AG20443 (cell line): ENCODE measurements at places on chromosomes 7 and 10.
A peak's percentile ranks its signal among the peaks of the same experiment; 100 is the strongest.

DNA sequence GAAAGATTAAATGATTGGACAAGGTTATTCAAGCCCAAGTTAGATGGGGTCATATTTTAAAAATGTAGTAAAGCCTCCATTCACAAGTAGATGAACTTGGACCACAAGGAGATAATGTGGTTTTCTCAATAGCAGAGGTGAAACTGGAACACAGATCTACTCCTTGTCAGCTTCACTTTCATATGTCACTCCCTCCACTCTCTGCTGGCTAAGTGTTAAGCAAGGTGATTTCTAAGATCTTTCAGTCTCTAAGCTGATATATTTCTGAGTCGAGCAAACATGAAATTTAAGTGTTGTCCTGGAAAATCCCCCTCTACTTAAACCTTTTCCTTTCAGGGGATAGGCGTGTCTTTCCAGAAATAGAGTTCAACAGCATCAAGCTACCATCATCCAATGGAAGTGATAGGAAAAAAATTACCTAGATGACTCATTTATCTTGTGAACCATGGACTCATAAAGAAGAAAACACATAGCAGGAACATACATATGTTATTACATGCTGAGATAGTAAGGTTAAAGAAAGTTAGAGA lies 275.0 kb downstream of the PTEN start:
- no peak for DNase-seq

GRCh38 chr7:47328392-47329319 lies 253.3 kb downstream of the TNS3 start:
- DNase-seq = no peak

DNA sequence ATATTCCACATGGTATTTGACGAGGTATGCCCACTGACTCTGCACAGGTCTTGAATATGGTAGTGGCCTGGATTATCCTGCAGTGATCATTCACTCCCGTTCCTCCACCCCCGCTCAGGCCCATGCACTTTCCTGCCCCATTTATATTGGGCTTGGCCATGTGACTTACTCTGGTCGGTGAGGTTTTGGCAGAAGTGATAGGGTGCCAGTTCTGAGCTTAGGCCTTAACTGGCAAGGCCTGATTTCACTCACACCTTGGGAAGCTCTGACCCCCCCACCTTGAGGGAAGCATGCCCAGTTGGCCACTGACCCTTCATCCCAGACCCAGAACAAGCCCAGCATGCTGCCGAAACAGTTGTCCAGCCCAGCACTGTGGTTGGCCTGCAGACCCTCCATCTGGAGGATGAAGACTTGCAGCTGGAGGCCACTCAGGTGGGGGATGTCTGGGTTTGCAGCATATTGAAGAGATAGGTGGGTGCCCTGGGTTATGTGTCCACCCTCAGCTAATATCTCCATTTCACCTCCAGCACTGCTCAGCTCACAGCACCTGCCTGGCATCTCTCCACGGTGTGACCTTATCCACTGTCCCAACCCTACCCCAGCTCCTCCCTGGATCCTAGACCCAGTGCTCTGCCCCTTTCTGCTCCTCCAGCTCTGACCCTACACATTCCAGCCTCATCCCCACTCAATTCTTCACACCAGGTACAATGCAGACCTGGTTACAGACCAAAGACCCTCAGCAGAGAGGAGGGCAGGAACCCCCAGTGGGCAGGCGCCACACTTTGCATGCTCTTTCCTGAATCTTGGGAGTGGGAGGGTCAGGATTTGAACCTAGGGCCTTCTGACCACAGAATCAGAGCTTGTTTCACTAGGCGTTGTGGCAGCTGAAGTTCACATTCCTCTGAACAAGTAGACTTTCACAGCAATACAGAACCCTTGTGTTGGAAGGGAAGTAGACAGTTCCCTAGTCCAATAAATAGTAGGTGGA lies 138.1 kb upstream of the CHST15 start:
- DNase-seq = no peak

GRCh38 chr7:117728890-117729624 lies 144.2 kb downstream of the CTTNBP2 start:
- no peak for DNase-seq

DNA sequence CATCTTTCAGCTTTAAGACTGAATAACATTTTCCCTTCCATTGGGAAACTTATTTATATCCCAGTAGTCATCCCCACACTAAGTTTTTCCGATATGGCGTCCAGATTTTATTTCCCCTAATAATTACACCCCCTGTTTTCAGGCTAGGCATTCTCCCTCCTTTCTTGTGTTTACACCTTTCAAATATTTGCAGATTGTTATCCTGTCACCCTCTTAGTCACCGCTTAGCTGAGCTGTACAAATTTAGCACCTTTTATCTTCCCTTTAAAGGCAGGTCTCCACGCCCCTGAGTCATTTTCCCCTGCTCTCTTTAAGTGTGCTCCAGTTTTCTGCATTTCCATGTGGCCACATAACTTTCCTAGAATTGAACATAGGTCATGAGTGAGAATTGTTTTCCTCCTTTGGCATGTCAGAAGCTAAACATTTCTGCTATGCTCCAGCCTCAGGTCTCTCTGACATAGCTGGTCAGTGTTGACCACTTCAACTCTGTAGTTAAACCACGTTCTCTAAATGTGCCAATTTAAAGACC lies 47.4 kb downstream of the LRRC4 start:
- no peak for DNase-seq

- no peak for DNase-seq
Measured at GRCh38 chr10:111824128-111824527, 359.4 kb downstream of the GPAM start.

GRCh38 chr10:68501691-68502090 lies 25.6 kb downstream of the SLC25A16 start:
- no peak for DNase-seq

DNA sequence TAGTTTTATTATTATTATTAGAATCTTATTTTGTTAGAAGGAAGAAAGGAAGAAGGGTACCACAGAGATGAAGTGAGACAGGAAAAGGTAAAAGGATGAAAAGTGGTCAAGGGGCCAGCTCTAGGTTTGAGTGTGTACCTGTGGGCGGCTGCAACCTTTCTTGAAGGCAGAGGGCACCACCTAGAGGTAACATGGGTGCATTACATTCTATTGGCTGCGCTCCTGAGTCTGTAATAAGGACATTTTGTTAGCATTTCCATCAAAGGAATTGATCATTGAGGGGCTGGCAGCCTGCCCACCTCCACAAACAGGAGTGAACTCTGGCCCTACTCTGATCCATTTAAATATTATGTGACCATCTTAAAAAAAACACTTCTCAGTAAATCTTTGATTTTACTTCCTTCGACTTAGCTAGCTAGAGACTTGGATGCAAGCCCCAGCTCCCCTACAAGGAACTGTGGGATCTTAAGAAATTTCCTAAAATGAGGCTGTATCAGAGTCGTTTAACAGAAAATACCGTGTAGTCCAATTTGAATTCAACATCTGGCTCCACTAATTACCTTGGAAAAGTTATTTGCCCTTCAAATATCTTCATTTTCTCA lies 610.4 kb downstream of the IPMK start:
- peak; percentile 52 for DNase-seq

- DNase-seq = no peak
Measured at GRCh38 chr7:31082447-31082846, 30.3 kb downstream of the ADCYAP1R1 start.

DNA sequence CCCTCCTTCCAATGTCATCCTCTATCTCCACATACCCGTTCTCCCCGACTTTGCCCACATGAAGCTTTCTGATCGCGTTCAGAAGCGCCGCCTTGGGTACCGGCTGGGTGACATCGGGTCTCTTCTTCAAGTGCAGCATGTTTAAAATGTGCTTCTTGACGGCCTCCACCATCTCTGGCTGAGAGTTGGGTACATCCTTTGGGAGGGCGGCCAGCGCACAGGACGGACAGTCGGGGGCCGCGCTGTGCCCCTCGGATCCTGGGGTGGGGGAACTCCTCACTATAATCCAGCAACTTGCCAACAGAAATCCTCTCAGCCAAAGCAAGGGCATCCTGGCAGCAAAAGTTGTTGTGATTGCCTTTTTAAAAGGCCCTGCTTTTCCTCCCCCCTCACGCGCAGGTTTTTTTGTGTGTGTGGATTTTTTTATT lies 2.8 kb downstream of the INHBA start:
- no peak for DNase-seq

- peak; percentile 43 for DNase-seq
Measured at GRCh38 chr10:15369256-15370211, 1.6 kb downstream of the FAM171A1 start.

DNA sequence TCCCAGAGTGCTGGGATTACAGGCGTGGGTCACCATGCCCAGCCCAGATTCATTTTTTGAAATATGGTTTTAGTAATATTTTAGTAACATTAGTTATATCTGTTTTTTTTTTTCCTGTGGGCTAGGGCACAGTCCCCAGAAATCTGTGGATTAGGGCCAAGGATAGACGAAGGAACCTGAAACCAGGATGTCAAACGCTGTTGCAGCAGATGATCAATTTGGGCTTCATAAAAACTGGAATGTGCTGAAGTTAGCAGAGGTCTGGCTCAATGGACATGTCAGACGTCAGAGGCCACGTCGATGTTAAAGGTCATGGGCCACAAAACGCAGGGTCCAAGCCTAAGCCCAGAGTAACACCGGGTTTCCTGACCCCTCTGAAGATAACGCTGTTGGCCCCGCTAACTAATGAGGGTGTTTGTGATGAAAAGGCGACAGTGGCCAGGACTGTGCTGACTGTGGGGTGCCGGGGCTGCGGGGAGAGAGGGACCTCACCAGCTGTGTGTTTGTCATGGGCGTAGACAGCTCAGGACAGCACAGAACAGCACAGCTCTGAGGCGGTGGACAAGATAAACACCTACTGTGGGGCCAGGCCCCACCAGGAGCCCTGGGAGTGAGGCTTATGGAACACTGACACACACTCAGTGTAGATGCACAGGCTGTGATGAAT lies 23.8 kb upstream of the GTPBP4 start:
- DNase-seq = no peak

DNA sequence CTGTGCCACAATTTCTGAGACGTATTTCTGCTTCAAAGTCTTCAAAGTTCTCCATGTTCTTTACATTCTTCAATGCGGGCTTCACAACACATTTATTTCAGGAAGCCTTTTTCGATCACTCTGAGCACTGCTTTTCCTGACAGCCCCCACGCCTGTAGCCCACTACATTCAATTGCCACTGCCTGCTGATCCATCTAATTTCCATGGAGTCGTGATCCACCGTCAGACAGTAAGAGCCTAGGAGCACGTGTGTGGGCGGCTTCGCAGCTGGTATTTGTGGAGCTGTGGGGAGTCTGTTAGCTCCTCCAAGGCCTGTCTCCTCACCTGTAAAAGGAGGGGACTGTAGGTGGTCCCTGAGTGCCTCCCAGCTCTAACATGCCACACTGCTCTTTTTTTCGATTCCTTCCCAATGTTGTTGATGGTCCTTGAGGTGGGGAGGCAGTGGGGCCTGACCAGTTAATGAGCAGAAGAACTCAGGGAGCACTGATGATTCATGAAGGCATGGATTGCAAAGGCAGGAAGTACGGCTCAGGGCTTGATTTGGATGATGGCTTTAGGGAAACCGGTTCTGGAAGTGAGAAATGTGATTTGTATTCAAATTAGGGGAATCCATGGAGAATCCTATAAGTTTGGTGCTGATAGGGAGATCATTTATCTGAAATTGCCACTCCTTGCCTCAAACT lies 401.1 kb upstream of the PODXL start:
- no peak for DNase-seq

DNA sequence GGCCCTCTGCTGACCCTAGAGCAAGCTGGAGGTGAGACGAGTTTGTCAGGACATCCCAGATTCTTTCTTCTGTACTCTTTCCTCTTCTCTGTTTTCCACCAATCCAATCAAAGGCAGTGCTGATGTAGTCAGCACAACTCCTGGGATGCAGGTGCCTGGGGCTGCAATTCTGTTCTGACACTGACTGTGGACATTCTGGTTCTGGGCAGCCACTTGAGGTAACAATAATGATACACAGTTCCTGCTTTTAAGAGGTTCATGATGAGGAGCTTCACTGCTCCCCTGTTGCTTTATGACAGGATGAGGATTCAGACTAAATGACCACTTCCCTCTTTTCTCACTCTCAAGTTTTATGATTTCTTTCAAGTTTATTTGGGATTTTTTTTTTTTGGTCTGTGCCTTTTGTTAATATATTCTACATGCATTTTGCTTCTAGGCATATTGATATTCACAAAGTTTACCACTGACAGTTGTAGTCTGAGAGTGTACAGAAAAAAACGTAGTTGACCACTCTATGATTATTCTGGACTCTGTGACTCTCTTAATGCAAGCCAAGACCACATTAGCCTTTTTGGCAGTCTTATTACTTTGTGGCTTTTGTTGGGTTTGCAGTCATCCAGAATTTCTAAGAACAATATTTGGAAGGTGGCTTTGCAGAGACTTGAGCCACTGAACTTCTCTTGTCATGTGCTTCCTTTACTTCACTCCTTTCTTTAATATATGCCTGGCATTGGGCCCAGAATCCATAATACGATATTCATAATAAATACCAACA lies 247.6 kb downstream of the AUTS2 start:
- DNase-seq = peak; percentile 13

DNA sequence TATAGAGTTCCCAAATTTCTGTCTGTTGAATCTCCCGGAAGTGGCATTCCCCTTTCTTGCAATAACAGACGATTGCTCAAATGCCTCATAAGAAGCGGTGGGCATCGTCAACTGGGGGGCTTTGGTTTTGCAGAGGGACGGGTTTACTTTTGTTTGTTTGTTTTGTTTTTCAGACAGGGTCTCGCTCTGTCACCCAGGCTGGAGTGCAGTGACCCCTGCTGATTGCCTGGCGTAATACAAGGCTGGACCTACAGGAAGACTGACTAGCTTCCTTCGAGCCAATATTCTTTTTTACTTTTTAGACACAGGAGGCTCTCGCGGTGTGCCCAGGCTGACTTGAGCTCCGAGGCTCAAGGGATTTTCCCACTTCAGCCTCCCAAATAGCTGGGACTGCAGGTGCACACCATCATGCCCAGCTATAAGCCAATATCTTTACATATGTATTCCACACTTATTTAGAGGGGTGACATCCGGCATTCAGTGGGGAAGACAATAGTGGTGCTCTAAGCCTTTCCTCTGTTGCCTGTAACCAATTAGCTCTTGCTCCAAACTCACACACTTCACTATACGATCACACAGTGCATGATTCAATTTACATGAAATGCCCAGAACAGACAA lies 58.1 kb downstream of the FHIP2A start:
- DNase-seq = peak; percentile 52

DNA sequence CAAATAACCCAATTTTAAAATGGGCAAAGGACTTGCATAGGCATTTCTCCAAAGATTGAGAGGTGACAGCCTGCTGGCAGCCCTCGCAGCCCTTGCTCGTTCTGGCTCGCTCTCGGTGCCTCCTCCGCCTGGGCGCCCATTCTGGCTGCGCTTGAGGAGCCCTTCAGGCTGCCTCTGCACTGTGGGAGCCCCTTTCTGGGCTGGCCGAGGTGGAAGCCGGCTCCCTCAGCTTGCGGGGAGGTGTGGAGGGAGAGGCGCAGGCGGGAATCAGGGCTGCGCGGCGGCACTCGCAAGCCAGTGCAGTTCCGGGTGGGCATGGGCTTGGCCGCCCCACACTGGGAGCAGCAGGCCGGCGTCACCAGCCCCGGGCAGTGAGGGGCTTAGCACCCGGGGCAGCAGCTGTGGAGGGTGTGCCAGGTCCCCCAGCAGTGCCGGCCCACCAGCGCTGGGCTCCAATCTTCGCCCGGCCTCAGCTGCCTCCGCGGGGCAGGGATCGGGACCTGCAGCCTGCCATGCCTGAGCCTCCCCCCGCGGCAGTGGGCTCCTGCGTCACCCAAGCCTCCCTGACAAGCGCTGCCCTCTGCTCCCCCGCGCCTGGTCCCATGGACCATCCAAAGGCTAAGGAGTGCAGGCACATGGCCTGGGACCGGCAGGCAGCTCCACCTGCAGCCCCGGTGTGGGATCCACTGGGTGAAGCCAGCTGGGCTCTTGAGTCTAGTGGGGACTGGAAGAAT lies 54.0 kb upstream of the GALNT17 start:
- no peak for DNase-seq

- DNase-seq = peak; percentile 40
Measured at GRCh38 chr10:21172930-21173801, 276.1 kb upstream of the NEBL start.
